ENCODE measurements at places on chromosomes 13 and 19.
A peak's percentile ranks its signal among the peaks of the same experiment; 100 is the strongest.

DNA sequence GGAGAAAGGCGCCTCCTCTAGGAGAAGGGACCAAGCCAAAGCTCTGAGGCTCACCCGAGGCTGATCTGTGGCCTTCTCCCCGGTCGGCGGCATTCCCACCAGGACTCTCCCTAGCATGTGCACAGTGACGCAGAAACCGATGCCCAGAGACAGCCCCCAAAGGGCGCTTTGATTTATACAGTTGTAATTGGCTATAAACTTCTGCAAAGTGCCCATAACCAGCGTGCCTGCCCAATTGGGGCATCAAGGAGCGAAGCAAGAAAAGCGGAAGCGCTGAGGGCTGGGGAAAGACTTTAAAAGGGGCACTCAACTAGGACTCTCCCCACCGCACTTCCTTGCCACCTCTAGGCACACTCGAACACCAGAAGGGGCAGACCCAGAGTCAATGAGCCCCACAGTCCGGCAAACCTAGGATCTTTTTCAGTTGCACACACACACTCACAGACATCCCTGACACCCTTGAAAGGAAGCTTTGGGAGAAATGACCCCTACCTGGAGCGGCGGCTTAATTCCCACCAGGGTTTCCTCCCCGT is 1.8 kb downstream of the CDX2 start:
- no peak for DNase-seq

DNA sequence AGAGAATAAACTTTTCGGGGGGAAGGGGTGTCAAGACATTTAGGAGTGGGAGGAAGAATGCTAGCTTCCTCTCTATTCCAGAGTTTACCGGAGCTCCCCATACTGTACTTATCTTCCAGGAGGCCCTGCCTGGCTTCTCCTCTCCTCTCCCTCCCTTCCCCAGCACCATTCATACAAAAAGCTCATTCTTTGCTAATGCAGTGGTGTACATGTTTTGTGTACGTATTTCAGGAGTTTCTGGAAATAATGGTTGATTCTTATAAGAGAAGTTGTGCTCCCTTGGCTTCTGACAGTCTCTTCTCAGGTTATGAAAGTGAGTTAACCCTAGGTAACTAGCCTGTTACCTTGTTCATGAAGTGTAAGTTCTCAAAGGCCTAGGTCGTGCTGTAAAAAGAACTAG is 7.1 kb downstream of the SAMD4B start:
- no peak for DNase-seq

DNA sequence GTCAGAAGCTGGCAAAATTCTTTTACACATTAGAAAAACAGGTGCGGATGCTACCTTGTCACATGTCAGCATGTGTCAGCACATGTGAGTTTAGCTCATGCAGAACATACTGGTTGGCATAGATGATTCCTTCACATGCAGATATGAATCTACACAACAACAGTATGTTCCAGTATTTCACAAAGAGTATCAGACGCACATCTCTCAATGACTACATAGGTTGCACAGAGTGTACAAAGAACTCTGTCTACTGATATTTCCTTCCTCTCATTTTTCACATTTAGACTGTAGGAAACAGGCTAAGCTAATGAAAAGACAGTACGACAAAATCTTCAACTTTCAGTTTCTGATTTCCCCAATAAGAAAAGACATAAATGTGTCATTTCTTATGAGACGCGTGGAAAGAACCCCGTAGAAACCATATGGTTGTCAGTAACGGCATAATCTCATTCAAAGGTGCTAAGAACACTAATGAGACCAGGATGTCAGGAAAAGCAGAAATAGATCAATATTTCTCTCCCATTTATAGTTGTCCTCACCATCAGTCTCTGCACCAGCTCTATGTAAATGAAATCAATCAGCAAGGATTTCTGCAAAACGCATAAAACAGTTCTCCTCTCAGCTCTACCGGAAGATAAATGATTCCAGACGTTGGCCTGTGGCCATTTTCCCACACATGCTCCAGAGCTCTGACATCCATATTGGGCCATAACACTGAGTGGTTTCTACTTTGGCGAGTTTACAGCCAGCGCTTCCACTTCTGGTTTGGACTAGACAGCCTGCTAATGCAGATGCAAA is 81.2 kb downstream of the STARD13 start:
- DNase-seq = no peak

GRCh38 chr13:24618011-24618955 is 61.9 kb upstream of the ATP12A start:
- peak; percentile 4 for DNase-seq

DNA sequence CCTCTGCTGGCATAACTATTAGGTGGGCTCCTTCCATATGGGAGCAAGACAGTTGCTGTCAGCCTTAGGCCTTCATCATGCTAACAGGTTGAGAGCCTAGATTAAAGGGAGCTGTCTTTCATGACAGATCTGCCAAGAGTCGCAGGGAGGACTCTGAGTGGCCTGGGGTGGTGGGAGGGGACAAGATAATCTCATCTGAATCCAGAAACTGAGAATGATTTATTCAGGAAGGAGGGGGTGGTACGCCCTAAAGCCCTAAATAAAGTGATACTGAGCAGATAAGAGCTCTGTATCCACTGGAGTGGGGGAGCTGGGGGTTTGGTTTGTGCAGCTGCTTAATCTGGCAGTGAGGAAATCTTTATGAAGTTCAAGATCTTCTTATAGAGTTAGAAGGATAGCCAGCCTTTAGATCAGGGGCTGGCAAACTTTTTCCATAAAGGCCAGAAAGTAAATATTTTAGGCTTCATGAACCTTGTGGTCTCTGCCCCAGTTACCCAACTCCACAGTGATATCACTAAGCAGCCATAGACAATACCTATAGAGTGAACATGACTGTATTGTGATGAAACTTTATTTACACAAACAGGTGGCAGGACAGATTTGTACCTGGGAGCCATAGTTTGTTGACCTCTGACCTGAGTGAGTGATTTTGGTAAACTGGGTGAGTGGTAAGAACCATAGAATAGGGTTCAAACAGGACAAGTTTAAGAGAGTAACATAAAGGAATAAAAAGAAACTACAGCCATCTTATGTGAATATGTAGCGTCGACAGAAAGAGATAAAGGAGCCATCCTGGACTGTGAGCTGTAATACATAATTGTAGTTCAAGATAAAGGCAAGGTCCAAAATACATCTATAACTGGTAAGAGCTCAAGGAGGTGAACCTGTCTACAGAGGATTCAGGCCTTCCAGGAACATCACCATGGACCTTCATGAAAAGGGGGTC is 9.8 kb upstream of the STK24 start:
- DNase-seq = no peak

DNA sequence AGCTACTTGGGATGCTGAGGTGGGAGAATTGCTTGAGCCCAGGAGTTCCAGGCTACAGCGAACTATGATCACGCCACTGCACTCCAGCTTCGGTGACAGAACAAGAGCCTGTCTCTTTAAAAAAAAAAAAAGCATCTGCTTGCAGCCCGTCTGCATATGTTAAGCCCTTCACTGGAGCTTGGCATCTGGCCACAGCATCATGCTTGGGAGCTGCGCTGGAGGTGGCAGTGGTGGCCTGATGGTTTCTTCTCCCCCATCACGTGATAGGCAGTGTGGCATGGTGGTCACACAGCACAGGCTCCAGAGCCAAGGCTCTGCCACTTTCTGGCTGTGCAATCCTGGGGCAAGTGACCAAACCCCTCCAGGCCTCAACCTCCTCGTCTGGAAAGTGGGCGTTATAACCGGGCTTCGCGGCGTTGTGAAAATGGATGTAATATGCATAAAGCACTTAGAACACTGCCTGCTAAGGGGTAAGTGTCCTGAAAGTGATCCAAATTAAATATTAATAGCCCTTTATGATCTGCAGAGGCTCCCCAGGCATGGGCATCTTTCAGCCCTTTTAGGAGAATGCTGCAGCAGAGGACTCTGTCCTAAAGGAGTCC is 24.4 kb downstream of the MARK4 start:
- no peak for DNase-seq

GRCh38 chr13:71493189-71493588 is 373.8 kb downstream of the DACH1 start:
- no peak for DNase-seq

GRCh38 chr19:290372-291005 is 714 bp downstream of the PLPP2 start:
- no peak for DNase-seq

GRCh38 chr13:98254513-98254912 is 77.4 kb upstream of the RNF113B start:
- DNase-seq = no peak

GRCh38 chr13:106532111-106532929 is 3.1 kb downstream of the EFNB2 start:
- no peak for DNase-seq

DNA sequence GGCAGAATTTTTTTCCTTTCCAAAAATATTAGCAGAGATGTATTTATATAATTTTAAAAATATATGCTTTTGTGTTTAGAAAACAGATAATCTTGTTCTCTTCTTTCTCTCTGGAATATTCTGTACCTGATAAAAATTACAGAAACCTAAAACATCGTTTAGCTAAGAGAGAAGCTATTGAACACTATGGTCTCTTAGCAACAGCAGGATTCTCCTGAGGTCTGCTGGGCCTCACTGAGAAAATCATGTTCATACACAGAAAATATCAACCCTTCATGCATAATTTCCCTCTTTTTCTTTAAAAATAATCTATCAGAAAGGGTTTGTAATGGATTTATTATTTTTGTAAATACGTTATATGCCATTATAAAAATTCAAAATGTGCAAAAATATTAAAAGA is 242.2 kb downstream of the DCLK1 start:
- DNase-seq = no peak

DNA sequence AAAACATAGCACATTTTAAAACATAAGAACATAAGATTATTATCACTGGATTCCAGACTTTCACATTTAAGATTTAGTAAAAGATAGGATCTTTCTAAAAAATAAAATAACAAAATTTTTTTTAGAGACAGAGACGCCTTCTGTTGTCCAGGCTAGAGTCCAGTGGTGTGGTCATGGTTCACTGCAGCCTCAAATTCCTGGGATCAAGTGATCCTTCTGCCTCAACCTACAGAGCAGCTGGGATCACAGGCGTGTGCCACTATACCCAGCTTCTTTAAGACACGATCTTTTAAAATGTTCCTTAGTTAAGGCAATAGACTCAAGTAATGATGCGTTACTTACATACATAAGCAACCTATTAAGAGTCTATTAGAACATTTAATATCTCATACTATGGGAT is 32.7 kb downstream of the ALG5 start:
- DNase-seq = no peak

- DNase-seq = no peak
Measured at GRCh38 chr13:20192836-20193161, at the start of gene GJB2. Gene GJB2 (minus strand): TSS chr13:20192938. CDS start chr13:20189581, 3,357 bp downstream.

All from stimulated activated CD4-positive, alpha-beta T cell treated with anti-CD3 and anti-CD28 coated beads, Interleukin-1b, Interleukin-23, amount 100 ng/mL, for 1 hour (primary cell).